ENCODE measurements at places on chromosomes 13 and 19.

DNA sequence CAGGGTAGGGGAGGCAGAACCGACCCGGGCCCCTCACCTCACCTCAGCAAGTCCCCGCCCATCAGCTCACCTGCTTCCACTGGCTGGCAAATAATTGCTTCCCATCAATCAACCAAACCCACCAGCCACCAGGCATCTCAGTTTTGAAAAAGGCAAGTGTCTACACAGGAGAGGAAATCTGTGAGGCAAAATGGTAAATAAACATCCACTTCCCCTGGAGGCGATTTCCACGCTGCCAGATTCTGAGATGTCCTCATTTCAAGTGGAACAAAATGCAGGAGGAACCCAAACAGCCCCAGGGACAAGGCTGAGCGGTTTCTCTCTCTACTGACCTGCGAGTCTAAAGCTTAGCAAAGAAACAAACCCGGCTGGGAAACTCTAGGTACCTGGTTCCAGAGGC, 117.5 kb downstream of the CRYL1 start:
- no peak for DNase-seq

GRCh38 chr13:79445968-79446645, 34.8 kb upstream of the NDFIP2 start:
- no peak for DNase-seq

DNA sequence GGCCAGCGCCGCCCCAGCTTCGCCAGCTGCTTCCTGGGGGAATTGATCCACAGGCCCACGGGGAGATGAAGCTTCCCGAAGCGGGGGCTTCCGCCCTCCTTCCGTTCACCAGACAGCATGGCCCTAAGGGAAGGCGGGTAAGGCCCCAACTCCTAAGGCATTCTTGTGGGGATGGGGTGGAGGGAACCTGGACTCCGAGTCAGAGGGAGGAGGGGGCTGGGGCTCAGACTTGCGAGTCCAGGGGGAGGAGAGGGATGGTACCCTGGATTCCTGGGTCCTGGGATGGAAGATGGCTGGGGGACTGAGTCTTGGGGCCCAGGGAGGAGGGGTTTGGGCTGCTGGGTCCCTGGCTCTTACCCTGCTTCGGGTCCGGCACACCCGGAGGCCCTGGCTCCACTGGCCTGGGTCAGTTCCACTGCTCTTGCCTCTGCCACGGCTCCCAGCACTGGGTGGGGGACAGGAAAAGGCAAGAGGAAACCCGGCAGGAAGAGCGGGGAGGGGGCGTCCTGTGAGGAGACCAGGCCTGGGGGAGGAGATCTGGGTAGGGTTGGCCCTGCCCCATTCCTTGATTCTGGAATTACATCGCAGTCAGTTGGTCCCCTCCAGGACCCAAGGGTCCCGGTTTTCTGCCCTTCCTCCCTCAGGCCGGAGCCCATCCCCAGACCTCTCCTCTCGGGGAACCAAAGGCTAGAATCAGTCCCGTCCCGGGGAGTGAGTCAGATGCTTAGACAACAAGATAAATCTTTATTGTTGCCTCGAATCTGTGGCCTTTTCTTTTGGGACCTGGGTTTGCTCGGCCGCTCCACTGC, at the start of gene RASIP1:
TSS of gene RASIP1 (minus strand) at position 447 of the 809 bp plus-strand sequence. CDS start at position 119, 328 bp downstream.
- no peak for DNase-seq

- DNase-seq = no peak
Observed at GRCh38 chr19:4781801-4782200, 9.7 kb upstream of the FEM1A start.

GRCh38 chr13:40013554-40013953, 358.1 kb downstream of the COG6 start:
- DNase-seq = no peak

DNA sequence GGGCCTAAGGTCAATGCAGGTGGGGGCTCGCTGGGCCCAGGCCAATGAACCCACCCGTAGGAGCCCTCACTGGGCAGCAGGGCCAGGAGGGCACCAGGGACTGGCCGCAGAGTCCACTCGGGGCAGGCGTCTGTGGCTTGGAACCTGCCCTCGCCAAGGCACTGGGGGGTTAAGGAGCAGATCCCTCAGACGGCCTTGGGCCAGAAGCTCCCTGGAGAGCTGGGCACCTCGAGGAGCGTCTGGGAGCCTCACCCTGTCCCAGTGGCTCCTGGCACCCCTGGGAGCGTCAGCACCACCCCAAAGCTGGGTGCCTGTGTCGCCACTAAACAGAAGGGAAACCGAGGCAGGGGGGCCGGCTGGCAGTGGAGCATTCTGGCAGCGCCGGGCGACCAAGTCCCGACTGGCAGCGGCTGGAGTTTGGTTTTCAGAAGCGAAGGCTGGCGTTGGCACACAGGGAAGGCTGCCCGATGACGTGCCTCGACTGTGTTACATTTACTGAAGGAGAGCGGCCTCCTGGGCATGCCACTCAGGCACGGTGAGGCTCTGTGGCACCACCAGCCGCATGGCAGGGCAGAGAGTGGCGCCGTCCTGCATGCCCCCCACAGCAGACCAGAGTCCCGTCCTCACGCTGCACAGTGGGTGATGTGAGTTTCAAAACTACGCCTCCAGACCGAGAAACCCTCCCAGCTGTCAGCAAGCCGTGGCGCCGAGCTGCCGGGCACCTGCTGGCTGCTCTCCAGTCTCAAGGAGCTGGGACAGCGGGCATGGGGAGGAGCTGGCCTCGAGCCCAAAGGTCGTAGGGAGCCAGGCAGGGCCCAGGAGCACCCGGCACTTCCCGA, 9.2 kb upstream of the MEX3D start:
- no peak for DNase-seq

GRCh38 chr19:6837525-6837924, 49.9 kb upstream of the ADGRE1 start:
- DNase-seq = no peak

DNA sequence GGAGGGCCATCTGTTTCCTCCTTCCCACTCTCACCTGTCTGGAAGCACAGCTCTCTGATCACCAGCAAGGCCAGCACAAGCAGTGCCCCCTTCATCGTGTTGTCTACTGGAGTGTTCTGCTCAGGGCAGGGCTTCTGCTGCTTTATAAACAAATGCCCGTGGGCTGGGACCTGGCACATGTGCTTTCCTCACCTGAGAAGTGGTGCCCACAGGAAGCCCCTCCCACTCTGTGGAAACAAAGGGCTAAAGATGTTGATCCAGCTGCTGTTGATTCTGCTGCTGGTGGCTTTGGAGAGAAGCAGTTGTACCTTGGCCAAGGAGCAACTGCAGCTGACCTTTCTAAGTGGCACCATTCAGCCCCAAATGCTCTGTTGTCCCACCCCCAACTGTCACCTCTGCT, 26.4 kb upstream of the ZNF181 start:
- no peak for DNase-seq

DNA sequence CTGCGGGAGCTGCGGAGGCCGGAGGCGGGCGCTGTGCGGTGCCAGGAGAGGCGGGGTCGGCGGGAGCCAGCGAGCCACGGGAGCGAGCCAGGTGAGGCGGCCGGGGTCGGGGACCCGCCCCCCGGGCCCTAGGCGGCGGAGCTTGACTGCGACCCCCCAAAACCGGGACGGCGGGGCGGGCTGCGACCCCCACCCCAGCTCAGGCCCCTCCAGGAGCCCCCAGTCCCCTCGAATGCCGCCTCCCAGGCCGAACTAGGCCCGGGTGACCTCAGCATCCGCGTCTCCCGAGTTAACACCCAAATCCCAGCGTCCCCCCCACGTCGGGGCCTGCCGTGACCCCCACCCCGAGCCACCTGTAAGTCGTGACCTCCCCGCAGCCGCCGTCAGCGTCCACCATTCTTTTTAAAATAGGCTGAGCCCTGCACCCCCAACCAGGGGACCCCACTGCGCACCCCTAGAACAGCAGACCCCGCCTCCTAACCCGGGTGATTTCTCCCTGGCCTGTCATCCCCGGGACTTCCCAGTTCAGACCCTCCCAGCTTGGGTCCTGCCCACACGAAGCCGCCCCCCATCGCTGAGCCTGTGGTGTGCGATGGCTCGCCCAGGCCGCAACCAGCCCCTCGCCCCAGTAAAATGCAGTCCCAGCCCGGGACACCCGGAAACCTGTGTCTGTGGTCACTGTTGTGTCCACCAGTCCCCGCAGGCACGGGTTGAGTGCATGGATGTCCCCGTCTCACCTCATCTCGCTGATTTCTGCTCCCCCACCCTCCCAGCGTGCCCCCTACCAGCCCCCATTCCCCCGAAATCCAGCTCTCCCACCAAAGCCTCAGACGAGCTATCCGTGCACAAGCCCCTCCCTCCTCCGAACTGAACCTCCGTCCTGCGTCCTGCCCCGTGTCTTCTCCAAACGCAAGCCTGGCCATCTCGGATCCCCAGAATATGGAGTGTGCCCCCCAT, 551 bp downstream of the FZR1 start:
- peak; percentile 57 for DNase-seq

Data from CD4-positive, alpha-beta T cell treated with Interleukin-4 for 1 hour (primary cell).